ENCODE measurements at places on chromosomes 2 and 18.
A peak's percentile ranks its signal among the peaks of the same experiment; 100 is the strongest.

GRCh38 chr2:84970868-84971509 lies at the start of gene KCMF1:
Gene KCMF1, plus strand, starts transcription at chr2:84971161. Its CDS starts 291 bp downstream, at chr2:84971452.
- peak; percentile 85 for DNase-seq

GRCh38 chr18:54606835-54607212 lies 15.8 kb downstream of the DYNAP start:
- no peak for DNase-seq

DNA sequence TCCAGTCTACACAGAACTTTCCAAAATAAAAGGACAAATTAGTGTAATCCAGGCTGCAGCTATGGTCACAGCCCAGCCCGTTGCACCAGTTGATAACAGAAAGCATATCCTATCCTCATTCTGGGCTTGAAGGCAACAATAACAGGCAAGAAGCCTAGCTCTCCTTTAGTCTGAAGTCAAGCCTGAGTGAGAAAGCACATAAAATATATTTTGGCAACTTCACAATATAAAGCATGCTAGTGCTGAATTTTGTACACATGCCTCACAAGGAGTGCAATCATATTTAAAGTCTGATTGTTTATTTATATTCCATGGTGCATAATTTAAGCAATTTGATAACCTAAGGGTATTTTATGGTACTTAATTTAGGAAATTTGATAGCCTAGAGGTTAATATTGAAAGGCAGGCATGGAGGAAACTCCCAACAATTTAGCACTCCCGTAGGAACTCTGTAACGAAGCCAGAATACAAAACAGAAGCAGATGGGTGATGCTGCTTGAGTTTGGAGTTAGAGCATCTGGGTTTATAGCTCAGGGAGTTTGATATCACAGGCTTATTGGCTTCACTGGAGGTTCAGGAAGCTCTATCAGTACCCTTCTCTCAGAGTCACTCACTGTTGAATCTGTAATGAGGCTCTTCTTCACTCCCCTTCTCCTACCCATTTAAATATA lies 1199.1 kb upstream of the GYPC start:
- no peak for DNase-seq

- DNase-seq = no peak
Observed at GRCh38 chr2:145930318-145930717, 1410.4 kb upstream of the ZEB2 start.

DNA sequence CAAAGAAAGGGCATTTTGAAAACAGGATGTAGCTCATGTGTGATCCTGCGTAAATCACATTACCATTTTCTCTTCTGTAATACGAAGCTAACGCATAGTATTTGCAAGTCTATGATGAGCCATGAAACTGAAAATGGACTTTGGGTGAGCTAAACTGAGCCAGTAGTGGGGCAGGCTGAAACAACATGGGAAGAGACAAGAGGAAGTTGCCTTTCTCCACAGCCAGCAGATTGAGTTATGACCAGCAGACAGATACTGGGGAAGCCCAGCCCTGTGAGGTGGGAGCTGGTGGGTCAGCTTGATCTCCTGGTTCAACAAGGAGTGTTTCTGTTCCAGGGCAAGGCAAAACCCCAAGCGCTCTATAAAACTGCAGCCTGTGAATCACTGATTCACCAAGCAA lies 11.8 kb downstream of the CYRIA start:
- DNase-seq = no peak

DNA sequence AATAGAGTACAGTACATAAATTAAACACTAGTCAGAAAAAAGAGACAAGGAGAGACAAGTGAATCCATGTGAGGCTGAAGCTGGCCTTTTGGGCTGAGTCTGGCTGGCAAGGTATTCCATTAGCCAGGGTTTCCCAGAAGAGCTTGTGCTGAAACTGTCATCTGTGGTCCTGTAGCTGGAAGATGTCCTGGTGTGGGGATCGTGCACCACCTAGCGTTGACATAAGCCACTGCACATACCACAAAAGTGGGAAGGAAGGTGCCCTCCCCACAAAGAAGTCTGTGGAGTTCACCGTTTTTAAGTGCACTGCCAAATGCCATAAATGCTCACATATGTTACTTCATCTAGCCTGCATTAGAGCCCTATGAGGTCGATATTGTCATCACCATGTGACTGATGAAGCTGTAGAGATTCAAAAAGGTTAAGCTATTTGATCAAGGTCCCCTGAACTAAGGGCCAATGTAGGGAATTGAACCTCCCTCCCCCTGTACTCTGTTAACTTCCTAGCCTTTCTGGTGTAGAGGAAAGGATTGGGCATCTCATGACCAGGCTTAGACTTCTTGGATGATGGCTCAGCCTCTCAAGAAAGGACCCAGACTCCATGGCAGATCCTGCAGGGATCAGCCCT lies 31.9 kb upstream of the GALNT14 start:
- DNase-seq = peak; percentile 53

GRCh38 chr2:66985906-66986305 lies 411.2 kb upstream of the ETAA1 start:
- no peak for DNase-seq

GRCh38 chr18:62279561-62279960 lies 45.5 kb upstream of the TNFRSF11A start:
- no peak for DNase-seq

DNA sequence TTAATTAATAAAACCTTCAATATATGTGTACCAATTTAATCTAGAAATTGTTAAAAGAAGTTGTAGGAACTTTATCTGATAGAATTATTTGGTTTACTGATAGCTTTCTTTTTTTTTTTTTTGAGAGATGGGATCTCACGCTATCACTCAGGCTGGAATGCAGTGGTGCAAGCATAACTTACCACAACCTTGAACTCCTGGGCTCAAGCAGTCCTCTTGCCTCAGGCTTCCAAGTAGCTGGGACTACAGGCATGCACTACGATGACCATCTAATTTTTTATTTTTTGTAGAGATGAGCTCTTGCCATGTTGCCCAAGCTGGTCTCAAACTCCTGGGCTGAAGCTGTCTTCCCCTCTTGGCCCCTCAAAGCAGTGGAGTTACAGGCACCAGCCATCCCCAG lies 66.8 kb downstream of the CCDC138 start:
- no peak for DNase-seq

DNA sequence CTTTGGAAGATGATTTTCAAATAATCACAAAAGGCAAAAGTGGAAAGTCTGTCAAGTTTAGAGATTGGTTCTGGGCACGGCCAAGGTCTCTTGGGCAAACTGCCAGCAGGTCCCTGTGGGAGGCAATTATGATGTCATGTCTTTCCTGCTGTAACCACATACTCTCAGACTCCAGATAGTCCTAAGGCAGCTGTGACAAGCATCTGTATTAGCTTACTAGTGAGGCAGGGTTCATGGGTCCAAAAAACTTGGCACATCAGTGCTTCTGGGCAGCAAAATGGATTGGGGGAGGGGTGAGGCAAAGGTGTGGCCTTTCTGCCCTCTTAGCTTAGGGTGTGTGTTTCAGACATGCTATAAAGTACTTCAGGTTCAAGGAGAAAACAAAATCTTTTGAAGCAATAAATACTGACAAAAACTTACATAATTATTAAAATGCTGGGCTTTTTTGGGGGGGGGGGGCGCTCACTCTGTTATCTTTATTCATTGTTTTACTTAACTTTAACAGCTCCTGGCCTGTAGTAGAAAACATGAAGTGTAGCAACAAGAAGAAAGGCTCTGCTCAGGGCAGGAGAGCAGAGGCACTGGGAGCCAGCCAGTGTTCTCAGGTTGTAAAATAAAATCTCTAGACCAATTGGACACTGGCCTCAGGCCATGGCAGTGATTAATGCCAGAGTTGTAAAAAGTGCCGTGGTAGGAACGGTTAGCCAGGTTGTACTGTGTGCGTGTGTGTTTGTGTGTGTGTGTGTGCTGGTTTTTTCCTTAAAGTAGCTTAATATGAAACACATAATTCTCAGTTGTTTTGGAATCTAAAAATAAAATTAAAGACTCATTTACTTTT lies 14.3 kb upstream of the TANC1 start:
- DNase-seq = peak; percentile 39

- no peak for DNase-seq
Observed at GRCh38 chr2:33425586-33426031, 50.8 kb upstream of the RASGRP3 start.

DNA sequence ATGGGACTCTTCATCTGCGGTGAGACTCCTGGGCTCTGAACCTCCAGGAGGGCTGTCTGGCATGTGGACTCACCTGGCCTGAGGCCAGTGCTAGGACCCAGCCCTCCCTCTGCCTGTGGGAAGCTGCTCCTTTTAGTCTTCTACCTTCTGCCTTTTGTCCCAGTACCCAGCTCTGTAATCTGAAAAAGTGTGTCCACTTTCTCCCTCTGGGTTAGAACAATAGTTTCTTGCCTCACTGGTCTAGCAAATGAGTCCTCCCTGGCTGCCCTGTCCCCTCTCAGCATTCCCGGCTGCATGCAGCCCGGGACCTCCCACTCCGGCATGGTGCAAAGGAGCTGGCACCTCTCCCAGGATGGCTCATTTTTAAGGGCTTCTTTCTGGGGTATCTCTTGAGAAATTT lies 25.9 kb downstream of the GKN2 start:
- DNase-seq = no peak

GRCh38 chr18:73848656-73849055 lies 299.0 kb downstream of the FBXO15 start:
- DNase-seq = no peak

- no peak for DNase-seq
Observed at GRCh38 chr2:36963734-36964133, 2.6 kb downstream of the STRN start.

- no peak for DNase-seq
Observed at GRCh38 chr2:231433990-231434389, 30.3 kb downstream of the NCL start.

DNA sequence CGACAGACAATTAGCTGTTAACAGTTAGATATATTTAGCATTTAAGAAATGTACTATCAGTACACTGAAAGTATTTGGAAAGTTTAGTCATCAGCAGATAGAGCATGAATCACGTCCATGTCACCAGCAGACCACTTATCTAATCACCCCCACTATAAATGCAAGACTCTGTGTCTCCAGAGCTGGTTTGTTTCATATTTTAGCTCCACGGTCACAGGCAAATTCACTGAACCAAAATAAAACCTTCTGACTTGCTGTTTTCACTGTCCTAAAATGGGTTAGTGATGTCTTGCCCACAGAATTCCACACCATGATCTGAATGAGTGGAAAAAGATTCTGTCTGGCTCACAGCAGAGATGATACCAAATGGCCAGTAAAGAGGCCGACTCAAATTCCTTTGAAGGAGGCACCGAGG lies 64.9 kb downstream of the CDH2 start:
- DNase-seq = no peak

GRCh38 chr2:236689981-236690380 lies 120.4 kb downstream of the ACKR3 start:
- no peak for DNase-seq

GRCh38 chr2:208415255-208415654 lies 8.7 kb downstream of the PTH2R start:
- no peak for DNase-seq

DNA sequence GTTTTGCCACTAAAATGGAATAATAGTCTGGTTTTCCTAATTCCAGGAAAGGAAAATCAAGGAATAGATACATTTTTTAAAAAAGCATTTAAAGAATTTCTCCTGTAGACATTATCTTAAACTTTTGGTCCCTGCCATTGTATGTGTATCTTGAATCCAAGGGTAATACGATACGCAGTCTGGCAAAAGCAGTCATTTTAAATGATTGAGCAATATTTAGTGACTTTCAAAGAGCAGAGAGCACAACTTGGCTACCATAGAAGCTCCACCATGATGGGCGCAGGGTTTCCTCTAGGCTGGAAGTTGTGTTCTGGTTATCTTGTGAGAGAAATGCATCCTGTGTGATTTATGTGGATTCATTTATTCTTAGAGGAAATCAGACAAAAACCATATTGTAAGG lies 92.9 kb downstream of the NEDD4L start:
- no peak for DNase-seq

- no peak for DNase-seq
Observed at GRCh38 chr2:71256421-71256820, 29.5 kb upstream of the PAIP2B start.

GRCh38 chr18:33372442-33372841 lies 68.1 kb downstream of the CCDC178 start:
- DNase-seq = no peak

GRCh38 chr2:240990726-240991377 lies 7.6 kb upstream of the SNED1 start:
- DNase-seq = no peak

GRCh38 chr2:95185973-95186372 lies 20.4 kb downstream of the ZNF2 start:
- no peak for DNase-seq

- DNase-seq = peak; percentile 51
Observed at GRCh38 chr18:45997700-45998151, 30.6 kb upstream of the EPG5 start.

- DNase-seq = no peak
Observed at GRCh38 chr18:36610661-36611060, 218.1 kb downstream of the TPGS2 start.

DNA sequence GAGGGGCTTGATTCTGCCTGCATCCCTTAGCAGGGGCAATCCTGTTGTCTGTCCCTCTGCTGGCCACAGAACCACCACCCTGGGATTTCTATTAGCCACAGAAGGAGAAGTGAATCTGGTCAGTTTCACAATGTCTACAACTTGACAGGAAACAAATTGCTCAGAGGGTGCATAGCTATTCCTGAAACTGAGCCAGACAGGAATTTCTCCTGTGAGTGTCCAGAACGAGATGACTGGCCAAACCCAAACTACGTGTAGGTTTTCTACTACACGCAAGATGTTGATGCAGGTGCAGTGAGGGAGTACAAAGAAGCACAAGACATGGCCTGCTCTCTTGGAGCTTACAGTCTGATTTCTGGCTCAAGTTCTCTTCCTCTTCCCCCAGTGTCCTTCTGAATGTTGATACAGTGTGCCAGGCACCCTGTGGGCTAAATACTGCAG lies 201.9 kb downstream of the CLIP4 start:
- DNase-seq = no peak

GRCh38 chr2:36512705-36513104 lies 85.3 kb downstream of the FEZ2 start:
- no peak for DNase-seq

GRCh38 chr2:70850925-70851324 lies 15.3 kb upstream of the CD207 start:
- DNase-seq = no peak

- DNase-seq = no peak
Observed at GRCh38 chr2:104597942-104598341, 256.0 kb upstream of the POU3F3 start.

- no peak for DNase-seq
Observed at GRCh38 chr2:8722986-8723385, 41.1 kb downstream of the ID2 start.

GRCh38 chr2:240124651-240125030 lies 11.5 kb downstream of the COPS9 start:
- DNase-seq = no peak

GRCh38 chr2:25123682-25124081 lies 44.7 kb downstream of the POMC start:
- DNase-seq = no peak

GRCh38 chr18:31070206-31070605 lies 27.7 kb upstream of the DSC3 start:
- no peak for DNase-seq

- DNase-seq = no peak
Observed at GRCh38 chr2:63790906-63791305, 50.8 kb upstream of the UGP2 start.

DNA sequence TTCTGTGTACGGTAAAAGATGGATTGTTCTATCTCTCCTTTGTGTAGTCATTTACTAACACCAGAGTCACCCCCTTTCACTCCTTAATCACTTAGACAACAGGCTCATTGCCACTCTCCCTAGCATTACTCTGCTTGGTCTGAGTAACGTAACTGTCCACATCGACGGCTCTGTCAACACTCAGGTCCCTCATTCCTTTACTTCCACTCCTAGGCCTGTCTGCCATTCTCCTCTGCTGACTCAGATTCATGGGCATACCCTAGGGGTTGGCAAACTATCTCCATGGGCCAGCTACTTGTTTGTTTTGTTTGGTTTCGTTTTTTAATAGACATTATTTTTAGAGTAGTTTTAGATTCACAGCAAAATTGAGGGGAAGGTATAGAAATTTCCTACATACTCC lies 243.9 kb downstream of the NR4A2 start:
- DNase-seq = no peak
